Activated CD4-positive, alpha-beta T cell treated with anti-CD3 and anti-CD28 coated beads, Interleukin-10, Interleukin-2, amounts not matched to agents 100 ng/mL and 50 ng/mL, durations not matched to agents 16 hours and 8 hours (primary cell): ENCODE measurements at places on chromosomes 2 and 18.

GRCh38 chr2:234548695-234549420 lies 52.0 kb upstream of the ARL4C start:
- no peak for DNase-seq

- no peak for DNase-seq
Measured at GRCh38 chr18:37334631-37335408, 230.8 kb downstream of the CELF4 start.

- no peak for DNase-seq
Measured at GRCh38 chr2:65159906-65160305, 30.0 kb upstream of the RAB1A start.

- DNase-seq = no peak
Measured at GRCh38 chr18:2348003-2348402, 223.3 kb downstream of the METTL4 start.

DNA sequence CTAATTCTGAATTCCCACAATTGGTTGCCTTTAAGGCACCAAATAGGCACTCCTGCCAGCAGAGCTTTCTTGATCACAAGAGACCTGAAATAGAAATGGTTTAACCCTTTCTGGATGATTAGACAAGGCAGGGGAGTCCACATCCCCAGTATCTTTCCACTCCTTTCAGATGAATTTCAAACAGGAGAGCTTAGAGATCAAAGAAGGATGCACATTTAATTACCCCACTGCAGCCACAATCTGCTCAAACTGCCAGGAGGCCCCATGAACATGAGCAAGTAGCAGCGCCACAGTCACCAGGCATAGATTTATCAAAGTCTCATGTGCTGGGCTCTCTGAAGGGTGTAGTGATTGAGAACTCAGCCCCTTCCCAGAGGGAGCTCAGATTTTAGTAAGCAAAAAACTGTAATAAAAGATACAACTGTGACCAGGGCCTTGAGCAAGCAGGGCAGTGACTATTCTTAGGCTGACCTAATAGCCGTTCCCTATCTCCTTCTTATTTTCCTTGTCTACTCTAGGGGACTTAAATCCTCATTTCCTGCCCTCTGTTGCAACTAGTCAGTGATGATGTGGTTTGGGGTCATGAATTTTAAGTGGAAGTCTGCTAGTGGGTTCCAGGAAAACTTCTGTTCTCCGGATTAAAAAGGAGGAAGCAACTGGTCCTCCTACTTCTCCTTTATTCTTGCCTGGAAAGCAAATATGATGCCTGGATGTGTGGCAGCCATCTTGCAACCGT lies 53.7 kb downstream of the SLC4A3 start:
- DNase-seq = no peak

DNA sequence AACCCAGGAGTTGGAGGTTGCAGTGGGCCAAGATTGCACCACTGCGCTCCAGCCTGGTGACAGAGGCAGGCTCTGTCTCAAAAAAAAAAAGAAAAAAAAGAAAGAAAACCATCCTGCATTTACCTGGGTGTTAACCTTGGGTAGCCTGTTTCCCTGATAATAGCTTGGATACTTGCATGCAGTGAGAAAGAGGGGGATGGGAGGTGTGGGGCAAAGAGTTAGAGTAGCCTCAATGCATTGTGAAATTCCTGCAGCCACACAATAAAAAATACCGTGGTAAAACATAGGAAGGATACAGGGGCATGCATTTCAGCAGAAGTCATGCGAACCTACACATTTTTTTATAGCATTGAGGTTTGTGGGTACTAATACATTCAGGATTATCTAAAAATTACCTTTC lies 76.6 kb upstream of the ZNF516 start:
- no peak for DNase-seq

GRCh38 chr2:168174756-168175155 lies 72.6 kb downstream of the STK39 start:
- peak; percentile 62 for DNase-seq
